ENCODE measurements at places on chromosomes 5 and 9.

GRCh38 chr5:116554764-116555163 lies 19.9 kb downstream of the SEMA6A start:
- DNase-seq = peak; percentile 44

GRCh38 chr9:89313842-89314241 lies 2.8 kb downstream of the CKS2 start:
- DNase-seq = no peak

- no peak for DNase-seq
These were observed 569.1 kb upstream of the MEF2C start for GRCh38 chr5:89452081-89452480.

DNA sequence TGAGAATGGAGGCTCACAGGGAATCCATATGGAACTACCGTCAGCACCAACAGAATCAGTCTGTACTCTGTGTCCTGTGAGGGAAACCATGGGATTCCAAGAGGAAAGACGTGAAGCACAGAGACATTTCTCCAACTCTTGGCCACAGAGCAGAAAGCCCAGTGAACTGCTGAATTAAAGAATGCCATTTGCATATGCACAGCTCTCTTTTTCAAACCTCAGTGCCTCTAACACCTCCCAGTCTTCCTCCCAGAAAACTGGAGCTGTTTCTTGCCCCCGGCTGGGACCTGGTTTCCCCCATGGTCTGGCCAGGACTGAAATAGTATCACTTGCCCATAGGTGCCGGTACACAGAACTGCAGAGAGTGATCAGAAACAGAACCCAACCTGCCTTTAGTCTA lies 69.6 kb upstream of the FER start:
- no peak for DNase-seq

DNA sequence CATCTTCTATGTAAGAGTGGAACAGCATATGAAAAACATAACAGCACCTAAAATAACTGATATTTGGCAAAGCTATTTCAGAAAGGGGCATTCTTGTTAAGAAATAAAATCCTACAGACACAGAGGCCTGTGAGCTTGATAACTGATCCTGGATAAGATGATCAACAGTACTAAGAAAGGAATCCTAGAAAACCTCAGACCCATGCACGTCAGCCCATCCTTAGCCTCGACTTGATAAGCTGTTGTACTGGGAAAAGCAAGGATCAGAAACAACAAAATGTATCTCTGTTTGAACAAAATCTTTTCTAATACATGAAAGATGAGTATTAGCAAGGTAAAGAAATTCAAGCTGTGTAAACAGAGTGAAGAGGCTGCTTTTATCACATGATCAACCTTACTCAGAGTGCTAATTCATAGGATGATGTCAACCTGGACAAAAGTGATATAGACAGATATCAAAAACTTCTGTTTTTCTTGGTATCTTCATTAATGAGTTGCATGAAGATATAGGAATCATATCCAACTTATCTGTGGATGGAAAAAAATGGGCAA lies 15.2 kb downstream of the LIFR start:
- no peak for DNase-seq

- DNase-seq = no peak
These were observed 3.7 kb downstream of the MTRR start for GRCh38 chr5:7872517-7873130.

DNA sequence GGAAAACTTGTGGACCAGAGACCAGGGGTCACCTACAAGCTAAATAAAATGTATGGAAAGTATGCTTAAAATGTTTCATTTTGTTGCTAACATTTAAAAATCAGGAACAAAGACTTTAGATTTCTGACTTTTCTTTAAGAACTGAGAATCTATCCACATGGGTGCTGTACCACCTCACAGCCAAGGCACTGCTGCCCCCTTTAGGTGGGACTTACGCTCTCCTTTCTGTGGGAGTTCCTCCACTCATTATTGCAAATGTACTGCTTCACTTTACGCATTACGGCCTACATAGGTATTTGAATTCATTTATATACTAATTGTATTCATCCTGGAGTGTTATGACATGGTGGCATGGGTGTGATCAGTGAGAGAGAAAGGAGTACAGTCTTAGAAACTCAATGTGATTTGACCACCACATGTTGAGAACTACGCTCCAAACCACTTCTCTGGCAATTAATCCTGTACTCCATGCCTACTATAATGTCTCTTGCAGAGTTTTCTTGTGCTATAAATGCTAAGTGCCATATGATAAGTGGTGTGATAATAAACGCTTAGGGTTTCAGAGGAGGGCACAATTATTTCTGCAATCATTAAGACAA lies 24.7 kb upstream of the CETN3 start:
- peak; percentile 39 for DNase-seq

DNA sequence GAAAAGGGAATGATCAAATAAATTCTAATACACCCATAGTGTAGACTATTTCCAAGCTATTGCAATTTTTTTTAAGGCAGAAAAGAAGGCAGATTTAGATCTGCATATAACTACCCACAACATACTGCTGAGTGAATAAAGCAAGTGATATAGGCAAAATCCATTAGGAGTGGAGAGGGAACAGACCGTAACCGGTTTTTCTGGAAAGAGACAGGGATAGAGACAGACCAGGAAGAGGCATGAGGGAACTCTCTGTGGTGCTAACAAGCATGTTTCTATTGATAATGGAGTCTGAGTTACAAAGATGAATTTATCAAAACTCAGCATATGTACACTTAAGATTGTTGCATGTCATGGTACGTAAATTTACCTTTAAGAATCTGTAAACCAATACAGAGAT lies 14.5 kb downstream of the ZDHHC21 start:
- DNase-seq = no peak

DNA sequence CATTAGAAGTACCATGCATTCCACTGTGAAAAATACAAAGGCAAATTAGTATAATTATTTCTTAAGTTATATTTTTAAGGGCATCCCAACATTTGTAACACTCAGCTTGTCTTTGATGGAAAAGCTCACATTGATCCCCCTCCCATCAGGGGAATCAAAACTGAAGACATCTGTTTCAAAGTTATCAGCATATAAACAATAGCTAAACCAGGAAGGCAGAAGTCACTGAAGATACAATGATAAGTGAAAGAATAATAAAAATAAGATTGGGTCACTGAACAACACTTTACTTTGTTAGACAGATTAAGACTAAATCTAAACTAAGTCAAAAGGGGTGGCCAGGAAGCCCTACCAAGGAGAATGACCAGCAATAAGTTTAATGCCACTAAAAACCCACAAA lies 801.9 kb upstream of the ACO1 start:
- no peak for DNase-seq

DNA sequence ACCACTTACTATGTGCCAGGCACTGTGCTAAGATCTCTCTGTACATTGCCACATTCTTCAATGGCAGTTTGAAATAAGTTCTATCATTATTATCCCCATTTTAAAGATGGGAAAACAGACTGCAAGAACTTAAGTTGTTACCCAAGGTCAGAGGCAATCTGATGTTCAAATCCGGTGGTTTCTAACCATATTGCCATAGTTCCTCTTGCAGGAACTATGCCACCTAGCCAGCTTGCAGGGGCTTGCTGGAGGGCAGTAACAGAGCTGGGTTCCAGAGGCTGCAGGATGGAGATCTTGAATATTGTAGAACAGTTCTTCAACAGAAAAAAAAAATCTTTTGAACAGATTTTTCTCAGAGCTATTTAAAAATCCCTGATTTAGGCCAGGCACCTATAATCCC lies 71.8 kb upstream of the TNFAIP8 start:
- DNase-seq = no peak

DNA sequence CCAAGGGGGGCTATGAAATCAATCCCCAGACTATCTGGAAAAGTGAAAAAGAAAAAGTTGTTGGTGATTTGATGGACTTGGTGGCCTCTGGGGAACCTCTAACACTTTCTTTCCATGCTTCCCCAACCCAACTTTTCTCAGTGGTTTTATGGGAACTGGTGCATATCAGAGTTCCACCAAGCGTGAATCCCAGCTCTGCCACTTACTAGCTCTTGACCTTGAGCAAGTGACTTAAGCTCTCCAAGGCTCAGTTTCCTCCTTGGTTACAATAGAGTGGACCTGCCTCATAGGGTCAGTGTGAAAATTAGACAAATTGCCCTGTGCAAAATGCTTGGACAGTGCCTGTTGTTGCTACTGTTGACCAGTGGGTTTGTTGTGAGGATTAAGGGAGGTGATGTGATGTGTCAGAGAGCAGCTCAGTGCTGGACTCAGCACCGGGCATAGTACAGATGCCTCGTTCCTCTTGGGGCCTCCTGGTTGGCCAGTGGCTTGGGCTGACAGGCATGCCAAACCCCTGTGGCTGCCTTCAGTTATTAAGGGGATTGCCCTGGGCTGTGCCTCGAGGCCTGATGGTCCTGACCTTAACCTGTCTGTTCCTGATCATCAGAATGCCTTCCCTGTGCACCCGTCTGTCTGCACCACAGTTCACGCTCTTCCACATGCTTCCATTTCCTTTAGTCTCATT lies 49.3 kb downstream of the COL15A1 start:
- no peak for DNase-seq

- no peak for DNase-seq
These were observed 267.7 kb upstream of the RASA1 start for GRCh38 chr5:86999951-87000350.

DNA sequence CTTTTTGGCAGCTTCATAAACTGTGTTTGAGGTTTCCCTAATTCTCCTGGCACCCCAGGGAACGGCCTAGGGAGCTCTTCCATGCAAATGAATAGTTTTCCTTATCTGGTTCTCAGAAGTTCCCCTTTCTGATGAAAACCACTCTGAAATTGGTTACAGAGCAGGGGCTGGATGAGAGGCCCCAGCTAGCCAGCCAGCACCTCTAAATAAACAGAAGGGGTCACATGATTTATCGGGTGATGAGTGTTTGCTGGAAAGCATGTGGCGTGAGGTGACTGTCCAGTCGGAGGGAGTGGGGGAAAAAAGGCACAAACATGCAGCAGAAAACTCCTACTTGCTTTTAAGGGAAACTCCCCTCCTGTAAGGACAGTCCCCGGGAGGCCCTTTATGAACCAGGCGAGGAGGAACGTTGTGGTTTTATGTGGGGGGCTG lies 261.2 kb upstream of the ANKRD55 start:
- DNase-seq = no peak

DNA sequence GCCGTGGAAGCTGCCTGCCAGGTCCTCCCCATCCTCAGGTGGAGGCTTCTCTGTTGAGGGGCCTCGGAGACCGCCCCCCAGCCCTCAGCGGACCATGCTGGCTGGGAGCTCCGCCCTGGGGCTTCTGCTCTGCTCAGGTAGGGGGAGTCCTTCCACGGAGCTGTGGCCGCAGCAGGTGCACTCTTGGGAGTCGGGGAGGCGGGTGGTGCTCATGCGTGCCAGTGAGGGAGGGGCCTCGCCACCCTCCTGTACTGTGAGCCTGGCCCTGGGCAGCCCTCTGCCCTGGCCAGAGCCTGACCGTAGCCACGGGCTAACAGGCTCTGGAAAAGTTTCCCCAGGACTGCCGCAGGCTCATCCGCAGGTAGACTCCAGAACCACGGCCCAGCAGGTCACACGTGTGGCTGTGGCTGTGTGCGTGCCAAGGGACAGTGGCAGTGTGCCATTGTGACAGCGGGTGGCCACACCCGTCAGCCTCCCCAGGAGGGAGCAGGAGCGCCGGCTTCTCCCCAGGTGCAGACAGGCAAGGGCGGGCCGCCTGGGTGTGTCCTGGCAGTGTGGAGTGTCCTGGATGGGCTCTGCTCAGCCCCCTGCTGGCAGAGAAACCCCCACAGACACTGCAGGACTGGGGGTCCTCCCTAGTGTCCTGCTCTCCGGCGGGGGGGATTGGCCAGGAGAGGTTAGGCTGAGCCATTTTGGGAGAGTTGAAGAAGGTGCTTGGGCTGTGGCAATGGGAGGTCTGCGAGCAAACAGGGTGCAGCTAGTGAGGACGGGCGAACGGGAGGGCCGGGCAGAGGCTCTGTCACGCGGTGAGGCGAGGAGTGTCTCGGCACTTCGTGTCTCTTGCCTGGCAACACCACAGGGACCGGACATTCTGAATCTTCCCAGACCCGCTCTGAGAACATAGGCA lies 29.5 kb downstream of the TPPP start:
- DNase-seq = no peak

DNA sequence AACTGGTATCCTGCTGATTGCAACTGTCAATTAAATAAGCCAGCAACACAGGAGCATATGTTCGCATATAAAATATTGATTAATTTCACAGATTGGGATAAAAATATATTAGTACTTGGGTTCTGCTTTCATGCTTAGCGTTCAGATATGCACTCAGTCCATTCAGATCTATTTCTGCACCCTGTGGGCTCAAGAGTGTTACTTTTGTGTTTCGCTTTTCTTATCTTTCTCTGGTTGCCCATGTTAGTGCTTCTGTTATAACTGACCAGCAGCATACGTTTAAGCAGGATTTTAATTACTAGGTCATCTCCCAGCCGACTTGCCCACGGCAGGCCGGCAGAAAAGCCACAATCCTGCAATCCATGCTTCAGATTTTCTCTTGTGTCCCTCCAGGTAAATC lies 289.1 kb downstream of the EBF1 start:
- no peak for DNase-seq

- no peak for DNase-seq
These were observed 33.9 kb upstream of the JMY start for GRCh38 chr5:79202076-79202475.

DNA sequence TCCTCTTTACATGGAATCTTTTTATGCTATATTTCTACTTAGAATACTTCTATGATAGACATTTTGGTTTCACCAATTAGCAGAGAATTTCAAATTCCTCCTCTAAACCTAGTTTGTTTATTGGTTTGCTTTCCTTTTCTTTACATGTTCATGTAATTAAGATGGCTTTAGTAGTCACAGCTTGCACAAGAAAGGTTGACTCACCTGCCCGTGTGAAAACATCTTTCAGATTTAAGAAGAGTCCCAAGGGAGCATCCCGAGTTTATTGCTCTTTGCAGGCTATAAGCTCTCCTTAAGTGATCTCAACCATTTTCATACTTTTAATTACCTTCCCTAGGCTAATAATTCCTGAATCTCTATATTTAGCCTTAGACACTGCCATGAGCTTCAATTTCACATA lies 28.9 kb downstream of the TYRP1 start:
- DNase-seq = no peak

GRCh38 chr5:36200513-36200912 lies 41.2 kb downstream of the NADK2 start:
- no peak for DNase-seq

GRCh38 chr5:891837-892393 lies 686 bp downstream of the BRD9 start:
- DNase-seq = no peak

- DNase-seq = peak; percentile 45
These were observed at the start of gene PCDHA11 for GRCh38 chr5:140868721-140869554. Gene PCDHA11, plus strand, starts transcription at chr5:140868957. Its CDS starts 147 bp downstream, at chr5:140869104.

DNA sequence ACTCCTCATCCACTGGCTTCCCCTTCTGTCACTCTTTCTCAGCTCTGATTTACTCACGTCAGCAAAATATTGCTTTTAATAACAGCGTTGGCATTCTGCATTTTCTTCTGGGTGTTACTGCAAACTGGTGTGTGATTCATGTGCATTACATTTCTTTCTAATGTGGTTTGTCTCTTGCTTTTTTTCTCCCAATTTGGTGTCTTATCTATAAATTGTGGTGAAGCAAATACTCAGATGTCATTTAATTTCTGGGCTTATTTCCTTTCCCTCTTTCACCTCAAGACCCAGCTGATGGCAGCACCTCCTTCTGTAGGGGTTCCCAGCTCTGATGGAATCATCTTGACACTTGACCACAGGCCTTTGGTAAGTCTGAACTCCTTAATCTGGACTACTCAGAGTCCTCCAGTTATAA lies 180.7 kb upstream of the ZNF618 start:
- DNase-seq = no peak

GRCh38 chr5:505951-506525 lies 18.2 kb downstream of the SLC9A3 start:
- no peak for DNase-seq

GRCh38 chr5:55820488-55820887 lies 30.7 kb upstream of the IL31RA start:
- no peak for DNase-seq

- DNase-seq = peak; percentile 39
These were observed 13.3 kb upstream of the HSDL2 start for GRCh38 chr9:112366591-112366990.
